Renal cortex interstitium (tissue), 15 donors: ENCODE measurements at places on chromosomes 3 and 15.

GRCh38 chr15:98418122-98418521 lies 230.2 kb upstream of the IGF1R start:
- DNase-seq = no peak

DNA sequence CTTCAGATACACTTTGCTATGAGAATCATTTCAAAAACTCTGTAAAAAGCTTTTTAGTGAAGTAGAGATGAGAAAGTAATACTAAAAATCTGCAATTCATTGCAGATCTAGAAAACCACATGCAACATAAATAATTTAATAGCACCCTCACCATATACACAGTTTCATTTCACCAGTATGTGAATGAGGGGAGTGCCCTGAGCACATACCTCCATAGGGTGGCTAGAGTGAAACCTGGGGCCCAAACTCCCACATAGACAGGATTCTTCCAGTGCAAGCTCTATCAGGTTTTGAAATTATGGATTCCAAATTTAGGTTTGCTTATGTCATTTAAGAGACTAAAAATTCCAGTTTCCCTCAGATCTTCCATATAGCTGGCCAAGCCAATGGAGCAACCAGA lies 973.4 kb upstream of the CFAP20DC start:
- DNase-seq = no peak

DNA sequence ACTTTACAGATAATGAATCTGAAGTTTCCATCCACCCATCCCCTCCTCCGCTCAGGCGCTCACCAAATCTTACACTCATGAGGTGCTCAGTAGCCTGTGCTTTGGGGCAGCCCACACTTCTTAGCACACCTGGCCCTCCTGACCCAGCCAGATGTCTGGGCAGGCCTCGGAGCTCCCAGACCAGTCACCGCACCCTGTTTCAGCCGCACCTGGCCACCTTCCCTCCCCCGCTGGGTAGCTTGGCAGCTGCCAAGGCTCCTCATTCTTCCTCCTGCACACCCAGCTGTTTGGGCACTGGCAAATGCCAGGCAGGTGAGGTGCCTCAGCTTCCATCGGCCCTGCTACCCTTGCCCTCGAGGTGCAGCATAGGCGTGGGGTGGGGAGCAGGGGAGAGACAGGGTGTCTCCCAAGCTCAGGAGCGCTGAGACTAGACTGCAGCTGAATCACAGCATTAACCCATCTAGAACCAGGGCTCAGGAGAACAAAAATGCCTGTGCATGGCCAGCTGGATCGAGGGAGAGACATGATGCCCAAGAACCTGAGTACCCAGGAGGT lies 45.8 kb downstream of the CDC25A start:
- DNase-seq = no peak

DNA sequence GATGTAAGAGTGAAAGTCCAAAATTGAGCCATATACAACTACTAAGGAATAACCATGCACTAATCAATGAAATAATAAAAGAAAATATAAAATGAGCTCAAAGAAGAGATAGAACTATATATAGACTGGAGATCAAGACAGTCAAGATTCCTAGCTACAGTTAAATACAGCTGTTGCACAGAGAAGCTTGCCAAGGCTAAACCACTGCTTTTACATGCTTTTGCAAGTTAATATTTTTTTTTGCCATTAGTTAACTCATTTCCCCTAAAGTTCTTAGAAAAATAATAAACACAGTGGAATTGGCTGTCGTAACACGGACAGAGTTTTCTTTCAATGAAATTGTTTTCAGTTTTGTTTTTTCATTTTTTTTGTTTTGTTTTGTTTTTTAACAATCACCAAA lies 123.0 kb downstream of the VGLL3 start:
- DNase-seq = no peak

DNA sequence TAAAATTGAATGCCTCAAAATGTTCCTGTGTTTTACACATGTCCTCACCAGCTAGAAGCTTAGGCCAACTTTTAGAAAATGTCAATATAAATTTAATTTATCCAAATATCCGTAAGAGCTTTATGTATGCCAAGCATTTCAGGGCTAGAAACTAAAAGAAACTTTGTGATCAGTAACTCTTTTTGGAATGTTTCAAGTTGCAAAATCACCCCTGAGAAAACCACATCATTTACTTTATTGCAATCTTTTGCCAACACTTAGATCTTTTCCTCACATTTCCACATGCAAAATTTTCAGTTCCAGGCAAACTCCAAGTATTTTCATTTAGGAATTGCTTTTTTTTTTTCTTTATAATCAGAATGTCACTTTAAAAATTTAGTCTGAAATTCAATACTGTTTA lies 20.1 kb upstream of the IGF1R start:
- DNase-seq = no peak

GRCh38 chr3:196365736-196366135 lies 27.5 kb upstream of the TM4SF19 start:
- no peak for DNase-seq

- no peak for DNase-seq
Observed at GRCh38 chr3:190366133-190366532, 21.8 kb upstream of the CLDN16 start.

DNA sequence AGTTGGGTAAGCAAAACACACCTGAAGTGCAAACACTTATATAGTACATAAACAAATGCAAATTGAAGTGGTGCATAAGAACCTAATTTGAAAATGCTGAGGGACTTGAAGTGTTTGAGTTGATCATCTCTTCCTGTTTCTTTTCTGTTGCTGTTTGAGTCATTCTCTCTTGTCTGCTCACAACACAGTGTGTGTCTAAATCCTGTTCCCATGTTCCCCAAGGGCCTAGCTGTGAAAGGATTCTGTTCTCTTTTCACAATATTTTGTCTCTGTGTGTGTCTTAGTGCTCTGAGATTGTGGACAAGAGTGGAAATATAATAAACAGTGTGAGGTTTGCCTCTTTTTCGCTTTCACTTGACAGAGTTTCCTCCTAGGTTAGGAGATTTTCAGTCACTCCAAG lies 6.1 kb downstream of the CD96 start:
- no peak for DNase-seq

DNA sequence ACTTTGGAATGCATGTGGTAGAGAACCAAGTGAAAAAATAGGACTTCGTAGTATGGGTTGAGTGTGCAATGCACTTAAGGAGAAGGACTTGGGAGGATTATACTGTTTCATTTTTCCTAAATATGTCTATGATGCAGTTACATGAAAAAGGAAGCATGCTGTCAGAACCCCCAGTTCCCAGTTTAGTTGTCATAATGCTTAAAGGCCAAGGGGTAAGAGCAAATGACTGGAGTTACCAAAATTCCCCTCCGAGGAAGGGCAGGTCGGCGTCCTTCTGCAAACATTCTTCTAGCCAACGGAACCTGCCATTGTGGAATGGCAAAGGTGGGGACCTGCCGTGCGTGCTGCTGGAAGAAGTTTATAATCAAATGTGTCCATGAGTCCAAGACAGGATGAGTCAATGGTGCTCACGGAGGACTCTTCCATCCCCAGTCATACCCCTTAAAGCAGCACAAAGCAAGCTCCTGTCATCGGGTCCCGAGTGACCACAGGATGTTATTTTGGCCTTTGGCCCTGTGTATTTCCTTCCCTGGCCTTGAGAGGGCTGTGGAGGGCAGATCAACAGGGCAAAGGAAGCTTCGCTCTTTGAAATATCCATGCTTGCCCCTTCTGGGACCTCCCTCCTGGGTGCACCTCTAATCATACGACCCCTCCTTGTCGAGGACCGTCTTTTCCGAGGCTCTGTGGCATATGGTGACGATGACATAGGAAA lies 93.2 kb downstream of the SLCO3A1 start:
- DNase-seq = no peak

DNA sequence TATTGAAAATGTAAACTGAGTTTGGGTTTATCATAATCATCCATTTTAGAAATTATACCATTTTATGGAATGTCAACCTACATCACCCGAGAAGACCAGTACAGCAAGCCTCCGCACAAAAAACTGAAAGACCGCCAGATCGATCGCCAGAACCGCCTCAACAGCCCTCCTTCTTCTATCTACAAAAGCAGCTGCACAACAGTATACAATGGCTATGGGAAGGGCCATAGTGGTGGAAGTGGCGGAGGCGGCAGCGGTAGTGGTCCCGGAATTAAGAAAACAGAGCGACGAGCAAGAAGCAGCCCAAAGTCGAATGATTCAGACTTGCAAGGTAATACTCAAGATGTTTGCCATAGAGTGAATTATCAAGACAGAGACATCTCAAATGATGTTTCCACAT lies 197.0 kb downstream of the GHSR start:
- DNase-seq = no peak

DNA sequence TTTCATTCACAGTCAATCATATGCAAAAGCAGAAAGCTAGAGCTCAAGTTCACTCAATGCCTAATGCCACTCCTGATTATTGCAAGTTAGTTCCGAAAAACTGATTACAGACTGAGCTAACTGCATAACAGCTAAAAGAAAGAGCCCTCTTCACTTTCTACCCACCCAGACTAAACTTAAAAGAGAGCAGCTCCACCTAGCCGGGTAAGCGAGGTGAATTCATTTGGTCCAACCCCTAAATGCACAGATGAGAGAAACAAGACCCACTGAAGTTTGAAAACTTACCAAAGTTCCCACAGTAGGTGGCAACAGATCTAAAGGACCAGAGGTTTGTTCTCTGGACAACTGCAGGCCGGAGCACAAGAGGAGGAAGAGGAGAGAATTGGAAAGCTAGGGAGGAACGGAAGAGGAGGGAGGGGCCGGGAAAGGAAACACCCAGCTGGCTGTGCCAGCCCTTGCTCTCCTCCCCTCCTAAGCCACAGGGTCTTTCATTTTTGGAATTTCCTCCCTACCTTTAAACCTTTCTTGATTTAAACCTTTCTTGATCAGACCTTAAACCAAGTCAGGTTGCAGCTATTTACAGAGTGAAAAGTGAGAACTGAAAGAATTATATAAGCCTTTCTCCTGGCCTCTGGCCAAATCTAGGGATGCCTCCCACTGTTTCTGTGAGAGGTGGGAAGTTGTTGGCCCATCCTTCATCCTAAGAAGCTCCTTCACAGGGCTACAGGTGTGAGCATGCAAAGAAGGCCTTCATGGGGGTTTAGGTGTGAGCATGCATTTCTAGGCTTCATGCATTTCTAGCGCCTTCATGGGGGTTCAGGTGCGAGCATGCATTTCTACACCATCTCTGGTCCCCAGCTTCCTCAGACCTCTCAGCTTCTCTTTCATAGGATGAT lies 114.7 kb upstream of the LMOD3 start:
- no peak for DNase-seq

DNA sequence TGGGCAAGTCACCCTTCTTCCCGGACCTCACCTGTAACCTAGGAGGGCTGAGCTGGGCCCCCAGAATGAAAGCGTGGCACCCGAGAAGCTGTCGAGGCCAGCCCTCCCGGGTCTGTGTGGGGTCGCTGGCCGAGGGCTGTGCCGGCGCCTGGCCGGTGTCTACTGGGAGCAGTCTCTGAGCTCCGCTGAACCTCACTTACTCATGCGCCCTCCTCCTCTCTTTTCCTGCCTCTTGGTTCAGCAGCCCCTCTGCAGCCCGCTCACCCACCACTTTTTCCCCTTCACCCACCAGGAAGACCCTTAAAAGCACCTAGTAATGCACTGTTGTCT lies 419 bp downstream of the HYKK start:
- DNase-seq = no peak
